ENCODE measurements at places on chromosomes 11 and 22.

- DNase-seq: no peak
Measured at GRCh38 chr11:113468726-113469345, 6.4 kb downstream of the DRD2 start.

DNA sequence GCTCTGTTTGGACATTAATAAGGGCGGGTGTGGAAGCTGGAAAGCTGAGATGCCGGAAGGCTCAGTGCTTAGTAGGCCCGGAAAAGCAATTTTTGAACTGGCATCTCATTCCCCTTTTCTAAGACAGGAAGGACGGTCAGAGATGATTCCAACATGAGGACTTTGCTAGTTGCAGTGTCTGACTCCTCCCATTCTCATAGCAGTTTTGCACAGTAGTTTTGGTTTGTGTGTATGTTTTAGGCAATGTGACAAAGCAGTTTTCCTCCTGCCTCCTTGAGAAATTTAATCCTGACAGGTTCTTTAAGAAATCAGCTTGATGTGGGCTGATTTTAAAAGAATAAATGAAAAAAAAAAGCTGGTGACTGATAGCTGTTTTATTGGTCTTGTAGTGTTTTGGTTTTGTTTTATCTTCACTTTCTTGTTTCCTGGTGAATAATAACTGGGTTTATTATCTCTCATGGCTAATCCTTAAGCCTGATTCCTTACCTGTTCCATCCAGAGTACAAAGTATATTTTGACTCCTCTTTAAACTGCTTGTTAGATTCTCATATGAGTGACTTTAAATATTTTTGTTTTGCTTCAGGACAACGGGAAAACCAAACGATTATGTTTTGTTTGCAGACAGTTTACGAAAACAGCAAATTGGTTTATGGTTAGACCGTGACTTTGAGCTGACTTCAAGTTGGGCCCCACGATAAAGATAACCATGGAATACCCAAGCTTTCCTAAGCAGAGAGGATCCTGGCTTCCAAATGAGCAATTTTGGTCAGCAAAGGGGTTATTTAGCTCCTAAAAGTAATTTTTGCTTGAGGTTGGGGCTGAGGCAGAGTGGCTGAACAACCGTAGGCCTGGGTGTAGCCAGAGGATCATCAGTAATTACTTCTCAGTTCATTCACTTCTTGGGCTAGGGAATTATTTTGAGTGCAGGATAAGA is 3.4 kb downstream of the PTPRJ start:
- peak; percentile 37 for DNase-seq

- no peak for DNase-seq
Measured at GRCh38 chr11:50423208-50423607, 390.5 kb downstream of the OR4C45 start.

GRCh38 chr11:64858467-64859263 is 14.2 kb upstream of the CDC42BPG start:
- DNase-seq: no peak

DNA sequence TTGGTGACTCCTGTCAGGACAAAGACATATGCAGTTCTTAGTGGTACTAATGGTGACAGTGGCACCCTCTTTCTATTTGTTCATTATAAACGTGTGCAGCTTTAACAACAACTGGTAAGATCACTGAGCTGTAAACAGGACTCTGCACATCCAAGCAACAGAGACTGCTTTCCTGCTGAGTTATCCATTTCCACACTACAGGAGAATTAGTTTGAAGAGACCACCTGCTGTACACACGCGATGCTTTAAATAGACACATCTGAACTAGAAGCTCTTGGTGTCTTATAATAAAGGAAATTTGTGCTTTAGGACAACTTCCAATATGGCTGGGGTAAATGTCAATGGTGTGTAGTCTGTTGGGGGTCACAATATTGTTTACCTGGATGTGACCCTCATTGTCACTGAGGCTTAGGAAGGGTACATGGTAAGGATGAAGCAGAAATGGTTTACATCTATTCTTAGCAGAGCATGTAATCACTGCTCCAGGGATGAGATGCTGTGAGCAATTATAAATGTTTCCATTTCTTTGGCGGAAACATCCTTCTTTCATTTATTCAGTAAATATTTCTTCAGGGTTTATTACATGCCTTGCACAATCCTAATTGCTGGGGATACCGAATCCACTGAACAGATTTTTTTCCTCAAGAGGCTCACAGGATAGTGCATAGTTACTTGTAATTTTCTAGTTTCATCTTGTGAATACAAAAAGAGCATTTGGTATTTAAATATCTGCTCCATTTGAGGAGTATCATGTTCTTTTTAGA is 354.0 kb upstream of the CCDC90B start:
- no peak for DNase-seq

DNA sequence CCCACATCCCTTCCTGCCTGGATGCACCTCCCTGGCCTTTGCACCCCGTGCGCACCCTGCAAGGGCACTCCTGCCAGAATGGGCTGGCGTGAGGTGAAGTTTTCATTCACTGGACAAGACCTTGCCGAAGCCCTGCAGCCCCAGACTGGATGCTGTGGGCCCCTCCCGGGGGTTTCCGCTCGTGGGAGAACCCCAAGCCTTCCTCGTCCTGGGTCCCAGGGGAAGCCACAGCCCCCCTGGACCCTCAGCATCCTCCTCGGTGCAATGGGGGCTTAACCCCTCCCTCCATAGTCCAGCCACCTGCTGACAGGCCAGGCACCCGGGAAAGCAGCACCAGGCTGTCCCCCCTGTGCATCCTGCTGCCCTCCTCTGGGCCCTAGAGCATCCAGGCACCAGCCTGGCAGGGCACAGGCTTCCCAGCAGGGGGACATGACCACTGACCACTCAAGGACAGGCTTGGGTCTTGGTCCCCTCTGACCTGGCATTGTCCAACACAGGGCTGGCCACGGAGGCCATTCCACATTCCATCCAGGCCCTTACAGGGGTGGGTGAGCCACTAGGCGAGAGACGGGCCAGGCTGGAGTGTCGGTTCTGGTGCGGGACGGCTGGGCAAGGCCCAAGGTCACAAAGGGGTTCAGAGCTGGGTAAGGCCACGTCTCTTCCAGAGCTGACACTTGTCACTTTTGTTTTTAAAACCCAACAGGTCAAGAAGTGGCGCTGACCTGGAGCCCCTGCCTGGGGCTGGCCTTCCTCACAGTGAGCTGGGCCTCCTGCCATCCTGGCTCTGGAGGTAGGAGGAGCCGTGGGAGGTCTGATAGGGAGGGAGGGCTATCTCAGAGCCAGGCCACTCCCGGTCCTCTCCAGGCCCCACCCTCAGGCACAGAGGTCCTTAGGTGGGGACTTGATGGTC is 41.5 kb upstream of the PPARA start:
- DNase-seq: no peak

- no peak for DNase-seq
Measured at GRCh38 chr22:47064016-47064415, 301.6 kb downstream of the TBC1D22A start.

- peak; percentile 67 for DNase-seq
Measured at GRCh38 chr11:126140926-126141280, 70.5 kb downstream of the RPUSD4 start.

DNA sequence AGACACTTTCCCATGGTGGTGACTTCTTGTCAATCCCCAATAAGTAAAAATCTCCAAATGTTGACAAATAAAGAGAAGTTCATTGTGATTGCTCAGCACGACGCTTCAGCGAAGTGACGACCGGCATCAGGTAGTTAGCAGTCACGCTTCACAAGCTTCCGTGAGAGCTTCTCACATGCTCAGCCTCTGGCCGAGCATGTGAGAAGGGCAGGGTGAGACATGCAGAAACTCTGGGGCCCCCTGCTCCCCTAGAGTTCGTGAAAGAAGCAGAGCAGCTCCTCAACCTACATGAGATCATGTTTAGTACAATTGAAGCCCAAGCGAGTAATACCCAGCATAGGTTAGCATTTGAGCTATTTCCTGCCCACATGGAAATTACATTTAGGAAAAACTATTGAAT is 4.4 kb upstream of the C11orf16 start:
- no peak for DNase-seq

DNA sequence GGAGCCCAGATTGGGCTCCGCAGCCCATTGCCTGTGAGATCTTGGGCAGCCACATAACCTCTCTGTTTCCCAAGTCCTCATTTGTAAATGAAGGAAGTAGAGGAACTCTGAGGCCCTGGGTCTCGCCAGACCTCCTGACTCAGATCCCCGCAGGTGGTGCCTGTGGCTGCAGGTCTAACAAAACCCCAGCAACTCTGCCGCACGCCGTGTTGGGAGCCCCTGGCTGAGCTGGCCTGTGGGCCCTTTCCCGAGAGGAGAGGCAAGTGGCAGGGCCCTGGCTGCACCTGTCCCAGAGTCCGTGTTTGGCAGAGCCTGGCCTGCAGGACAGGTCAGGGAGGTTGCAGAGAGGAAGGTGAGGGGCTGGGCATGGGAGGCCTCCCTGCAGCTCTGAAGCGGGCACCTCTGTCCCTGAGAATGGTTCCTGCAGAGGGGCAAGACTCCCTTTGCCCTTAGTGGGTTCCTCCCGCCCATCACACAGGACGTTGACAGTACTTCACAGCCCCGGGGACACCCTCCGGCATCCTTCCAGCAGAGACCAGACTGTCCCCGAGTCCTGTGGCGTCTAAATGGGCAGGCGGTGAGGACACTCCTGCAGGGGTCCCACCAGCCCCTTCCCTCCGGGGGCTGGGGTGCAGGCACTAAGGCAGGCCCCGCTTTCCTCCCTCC is 67.7 kb downstream of the ARHGAP8 start:
- DNase-seq: no peak

DNA sequence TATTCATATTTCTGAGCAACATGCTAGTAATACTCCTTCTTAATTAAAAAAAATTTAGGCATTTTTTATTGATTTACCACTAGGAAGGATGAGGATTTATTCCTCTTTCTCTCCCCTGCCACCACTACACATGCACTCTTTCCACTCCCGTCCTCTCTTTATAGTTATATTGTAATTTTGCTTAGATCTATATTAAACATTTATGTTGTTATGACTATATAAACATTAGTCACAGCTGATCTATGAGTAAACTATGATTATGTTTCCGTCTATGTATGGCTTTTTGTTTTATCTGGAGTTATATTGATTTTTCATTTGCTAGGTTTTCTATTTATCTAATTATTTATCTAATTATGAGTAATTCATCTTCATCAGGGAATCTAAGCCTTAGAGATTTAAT is 17.8 kb downstream of the CCDC15 start:
- no peak for DNase-seq

DNA sequence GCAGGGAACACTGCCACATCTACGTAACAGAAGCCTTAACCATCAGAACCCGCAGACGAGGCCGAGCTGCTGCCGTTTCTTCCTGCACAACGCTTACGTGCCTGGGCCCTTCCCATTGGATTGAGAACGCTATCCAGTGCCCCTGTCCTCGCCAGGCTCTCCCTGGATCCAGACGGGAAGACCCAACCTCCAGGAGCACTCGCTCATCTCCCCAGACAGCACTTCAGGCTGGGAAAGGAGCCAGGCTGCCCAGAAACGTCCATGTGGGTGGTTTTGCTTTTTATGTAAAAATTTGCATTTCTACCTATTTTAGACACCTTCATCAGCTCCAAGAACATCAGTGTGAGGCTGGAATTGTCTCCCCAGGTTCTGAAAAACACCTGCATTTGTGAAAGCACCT is 7.3 kb upstream of the CRYBB3 start:
- no peak for DNase-seq

DNA sequence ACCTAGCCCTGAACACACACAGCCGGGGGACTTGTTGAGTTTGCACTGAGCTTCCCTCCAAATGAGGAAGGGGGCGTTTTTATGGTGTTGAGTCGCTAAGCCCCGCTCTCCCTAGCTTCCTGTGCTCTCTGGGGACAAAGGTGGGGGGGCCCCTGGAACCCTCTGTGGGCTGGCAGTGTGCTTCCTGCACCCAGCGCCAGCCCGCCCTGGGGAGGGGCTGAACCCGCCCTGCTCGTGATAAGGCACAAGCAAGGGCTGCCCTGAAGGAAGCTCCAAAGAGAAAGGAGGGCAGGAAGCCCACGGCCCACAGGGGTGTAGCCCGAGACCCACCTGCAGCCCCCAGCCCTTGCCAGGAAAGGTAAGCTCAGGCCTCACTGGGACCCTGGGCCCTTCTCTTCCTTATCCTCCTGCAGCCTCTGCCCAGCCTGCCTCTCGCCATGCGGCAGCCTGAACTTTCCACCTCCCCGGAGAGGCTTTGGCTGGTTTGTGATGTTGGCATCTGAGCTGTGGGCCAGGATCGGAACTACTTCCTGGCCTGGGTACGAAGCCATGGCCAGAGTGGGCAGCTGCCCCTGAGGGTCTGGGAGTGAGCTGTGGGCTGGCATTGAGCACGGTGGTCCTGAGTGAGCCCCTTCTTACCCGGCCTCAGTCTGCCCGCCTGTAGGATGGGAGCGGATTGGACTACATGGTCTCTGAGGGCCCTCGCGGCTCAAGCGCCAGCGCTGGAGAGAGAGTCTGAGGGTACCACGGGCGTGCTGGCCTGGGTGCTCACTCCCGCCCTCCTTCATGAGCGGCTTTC is at the start of gene FERMT3:
TSS of gene FERMT3 (plus strand) at position 265 of the 799 bp plus-strand sequence. CDS start 644 bp downstream, outside the sequence.
- no peak for DNase-seq

DNA sequence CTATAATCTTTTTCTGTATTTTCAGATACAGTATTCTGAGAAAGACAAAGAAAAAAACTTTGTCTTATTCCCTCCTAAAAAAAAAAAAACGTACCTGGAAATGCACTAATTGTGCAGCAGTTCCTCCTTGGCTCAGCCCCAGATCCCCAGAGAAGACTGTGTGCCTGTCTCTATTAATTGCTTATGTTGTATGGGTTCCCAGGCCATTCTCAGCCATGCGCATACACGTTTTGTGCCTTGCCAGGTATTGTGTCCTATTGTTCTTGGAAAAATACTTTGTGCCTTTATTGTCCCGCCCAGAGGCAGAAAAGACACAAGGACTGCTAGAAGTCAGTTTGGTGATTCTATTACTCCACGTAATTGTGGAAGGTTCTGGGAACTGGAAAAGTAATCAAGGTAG is 91.2 kb downstream of the PIWIL4 start:
- DNase-seq: no peak

DNA sequence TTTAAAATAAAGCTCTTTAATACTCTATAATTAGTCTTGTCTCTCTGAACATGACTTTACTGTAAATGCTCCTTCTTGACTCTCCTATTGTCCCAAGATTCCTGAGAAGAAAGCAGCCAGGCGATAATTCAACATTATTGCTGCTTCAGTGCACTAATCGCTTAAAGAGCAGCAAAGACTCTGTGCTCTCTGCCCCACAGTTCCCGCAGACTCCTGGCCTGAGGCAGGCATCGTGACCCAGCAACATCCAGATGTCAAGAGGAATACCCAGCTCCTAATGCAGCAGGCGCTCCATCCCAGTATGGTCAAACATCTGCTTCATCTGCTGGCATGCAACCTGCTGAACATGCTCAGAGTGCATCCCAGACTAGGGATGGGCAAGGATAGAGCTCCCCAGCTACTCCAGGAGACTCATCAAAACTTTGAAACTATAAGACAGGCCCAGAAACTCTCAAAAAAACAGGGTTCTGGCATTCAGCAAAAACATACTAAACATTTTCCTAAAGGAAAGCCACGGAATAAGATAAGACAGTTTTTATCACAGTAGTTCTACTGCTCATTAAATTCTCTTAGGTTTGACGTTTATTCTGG is 270.0 kb downstream of the SOX6 start:
- DNase-seq: no peak

GRCh38 chr11:85627332-85627997 is at the start of gene DLG2:
Gene DLG2 (minus strand): TSS chr11:85627344.
- peak; percentile 46 for DNase-seq

All from AG20443 (cell line).